ENCODE measurements at places on chromosomes 13 and 19. TPM values are rescaled to one million over a fixed set of nuclear protein-coding genes. Genes with fewer than 3 reads are reported as not detected.

CCL25 gene
- not detected for total RNA-seq

TMIGD2 gene
- 2.6 TPM for total RNA-seq

DNA sequence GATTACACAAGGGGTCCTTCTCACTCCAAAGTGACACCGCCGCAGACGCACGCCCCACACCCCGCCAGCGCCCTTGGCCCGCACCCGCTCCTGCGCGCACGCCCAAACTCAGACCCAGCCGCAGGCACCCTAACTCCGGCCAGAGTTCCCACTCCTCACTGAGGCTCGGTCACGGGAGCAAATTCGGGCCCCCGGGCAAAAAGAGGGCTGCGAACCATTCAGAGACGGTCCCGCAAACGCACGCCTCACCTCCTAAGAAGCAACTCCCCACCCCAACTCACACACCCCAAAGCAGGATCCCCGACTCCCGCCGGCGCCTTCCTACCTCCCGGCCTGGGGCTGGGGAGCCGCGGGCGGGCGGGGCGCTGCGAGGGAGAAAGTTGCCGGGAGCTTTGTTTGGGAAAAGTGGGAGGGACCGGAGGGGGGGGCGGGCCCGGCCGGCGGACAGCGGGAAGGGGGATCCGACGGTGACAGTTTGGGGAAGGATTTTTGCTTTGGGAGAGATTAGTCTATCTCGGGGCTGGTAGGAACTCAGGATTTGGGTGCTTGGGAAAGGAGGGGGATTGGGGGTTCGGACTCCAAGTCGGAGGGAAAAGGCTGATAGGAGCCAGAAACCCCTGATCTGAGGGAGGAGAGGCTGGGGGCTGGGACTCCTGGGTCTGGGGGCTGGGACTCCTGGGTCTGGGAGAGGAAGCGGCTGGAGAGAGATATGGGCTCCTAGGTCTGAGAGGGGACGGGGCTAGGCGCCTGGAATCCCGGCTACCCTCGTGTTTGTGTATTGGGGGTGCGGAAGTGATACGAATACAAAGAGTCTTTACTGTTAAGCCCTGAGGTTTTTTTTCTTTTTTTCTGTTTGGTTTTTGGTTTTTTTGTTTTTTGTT, at the start of gene TEAD2:
TSS of gene TEAD2 (minus strand) at position 369 of the 881 bp plus-strand sequence. CDS start 2,341 bp downstream, outside the sequence.
- DNase-seq = no peak

- DNase-seq = peak; percentile 79
Measured at GRCh38 chr13:30739761-30740642, 4.7 kb downstream of the ALOX5AP start.

GRCh38 chr19:15433519-15434069, 14.8 kb upstream of the AKAP8L start:
- no peak for DNase-seq

GRCh38 chr13:113742445-113743120, 16.4 kb upstream of the TMEM255B start:
- DNase-seq = no peak
